Neural progenitor cell (in vitro differentiated cells): ENCODE measurements at places on chromosomes 5 and 9.

- DNase-seq = no peak
Measured at GRCh38 chr9:5622016-5622415, 6.9 kb upstream of the RIC1 start.

DNA sequence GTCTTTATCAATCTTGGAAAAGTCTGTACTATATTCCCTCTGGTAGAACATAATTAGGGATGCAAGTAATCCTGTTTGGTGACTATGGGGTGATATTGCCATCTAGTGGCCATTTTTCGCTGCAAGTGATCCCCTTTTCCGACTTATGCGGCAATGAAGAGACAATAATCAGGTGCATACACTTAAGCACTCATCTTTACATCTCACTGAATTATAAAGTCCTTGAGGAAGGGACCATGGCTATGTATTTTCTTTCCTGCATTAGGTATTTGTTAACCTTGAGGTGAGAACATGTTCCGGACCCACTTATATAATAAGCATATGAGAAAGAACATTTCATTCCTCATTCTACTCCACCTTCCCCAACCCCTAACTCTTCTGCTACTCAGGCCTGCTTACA, 19.6 kb upstream of the LIX1 start:
- peak; percentile 81 for DNase-seq

DNA sequence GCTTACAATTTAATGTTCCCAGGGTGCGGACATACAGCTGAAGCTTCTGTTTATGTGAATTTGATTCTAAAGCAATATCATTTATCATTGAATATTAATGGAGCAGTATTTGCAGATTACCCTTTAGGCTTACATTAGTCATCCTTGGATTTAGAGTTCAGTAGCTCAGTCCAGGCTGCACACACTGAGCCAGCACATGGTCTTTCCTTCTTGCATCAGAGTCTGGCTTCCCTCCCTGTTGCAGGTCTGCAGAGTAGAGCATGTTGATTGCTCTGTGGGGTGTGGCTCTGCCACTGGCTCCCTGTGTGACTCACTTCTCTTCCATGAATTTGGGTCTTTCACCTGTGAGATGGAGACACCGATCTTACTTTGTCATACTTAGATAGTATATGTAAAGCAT, 36.8 kb downstream of the NSG2 start:
- no peak for DNase-seq

- peak; percentile 43 for DNase-seq
Measured at GRCh38 chr9:95045751-95046150, 271.8 kb downstream of the FANCC start.
